ENCODE measurements at places on chromosomes 16 and 17. TPM values are rescaled to one million over a fixed set of nuclear protein-coding genes. Genes with fewer than 3 reads are reported as not detected.

- peak; percentile 67 for DNase-seq
Measured at GRCh38 chr17:74457146-74457819, 9.2 kb upstream of the CD300A start.

DNA sequence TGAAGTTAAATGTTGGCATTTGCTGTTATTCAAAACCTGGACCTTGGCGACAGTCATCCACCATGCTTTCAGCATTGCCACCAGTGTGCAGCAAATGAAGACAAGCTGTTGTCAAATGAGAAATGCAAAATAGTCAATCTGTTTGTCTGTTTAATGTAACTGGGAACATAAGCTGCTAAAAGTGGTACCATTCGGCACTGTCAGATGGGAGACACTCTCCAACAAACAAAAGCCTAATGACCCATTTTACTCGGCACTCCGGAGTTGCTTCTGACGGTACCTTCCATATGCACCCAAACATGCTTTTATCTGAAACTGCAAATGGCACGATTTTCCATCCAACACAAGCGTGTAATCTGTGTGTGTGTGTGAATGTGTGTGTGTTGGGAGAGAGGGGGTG, 297.8 kb downstream of the MAF start:
- no peak for DNase-seq

GRCh38 chr17:28720247-28720996, 637 bp downstream of the RPL23A start:
- no peak for DNase-seq

DNA sequence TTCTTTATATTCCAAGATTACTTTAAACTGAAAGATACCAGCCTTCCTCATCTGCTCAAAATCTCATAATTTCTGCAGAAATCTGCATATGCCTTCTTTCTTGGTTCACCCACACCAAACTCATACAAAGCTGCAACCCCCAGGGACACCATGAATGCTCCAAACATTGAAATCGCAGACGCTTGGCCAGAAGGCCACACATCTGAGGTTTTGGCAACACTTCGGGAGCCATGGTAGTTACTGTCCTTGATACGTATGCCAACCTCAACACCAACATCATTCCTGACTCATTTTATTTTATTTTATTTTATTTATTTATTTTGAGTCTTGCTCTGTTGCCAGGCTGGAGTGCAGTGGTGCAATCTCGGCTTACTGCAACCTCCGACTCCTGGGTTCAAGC, 11.8 kb downstream of the GSPT1 start:
- DNase-seq = no peak

- DNase-seq = no peak
Measured at GRCh38 chr16:4894276-4895150, 42.4 kb downstream of the PPL start.

DNA sequence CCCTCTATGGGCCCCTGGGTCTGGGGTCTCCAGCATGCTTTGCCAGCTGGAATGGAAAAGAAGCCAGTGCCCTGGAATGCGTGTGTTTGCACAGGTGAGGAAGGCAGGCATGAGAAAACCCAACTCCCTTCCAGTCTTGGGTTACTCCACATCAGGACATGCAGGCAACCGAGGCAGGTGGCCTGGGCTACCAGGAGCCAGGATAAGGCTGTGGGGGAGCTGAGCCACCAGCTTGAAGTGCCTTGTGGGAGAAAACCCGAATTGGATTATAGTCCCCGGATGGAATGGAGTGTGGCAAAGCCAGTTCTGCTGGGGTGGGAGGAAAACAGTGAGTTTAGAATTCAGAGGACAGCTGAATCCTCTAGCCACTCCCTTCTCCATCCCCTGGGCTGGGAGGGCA, 7.2 kb downstream of the SRCIN1 start:
- DNase-seq = peak; percentile 56

DNA sequence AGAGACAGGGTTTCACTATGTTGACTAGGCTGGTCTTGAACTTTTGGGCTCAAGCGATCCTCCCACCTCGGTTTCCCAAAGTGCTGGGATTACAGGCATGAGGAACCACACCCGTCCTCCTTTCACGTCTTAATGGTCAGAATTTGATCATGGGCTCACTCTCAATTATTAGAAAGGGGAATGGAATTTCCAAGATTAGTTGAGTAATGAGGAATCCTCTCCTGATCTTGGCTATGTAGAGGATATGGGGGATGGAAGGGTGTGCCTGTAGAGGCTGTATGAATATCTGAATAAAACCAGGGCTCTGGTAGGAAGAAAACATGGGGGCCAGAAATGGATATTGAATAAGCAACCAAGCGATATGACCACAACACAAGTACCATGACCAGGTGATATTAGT, 25.9 kb upstream of the SMURF2 start:
- peak; percentile 89 for DNase-seq

GRCh38 chr16:82584553-82585152, 42.1 kb upstream of the CDH13 start:
- no peak for DNase-seq

DNA sequence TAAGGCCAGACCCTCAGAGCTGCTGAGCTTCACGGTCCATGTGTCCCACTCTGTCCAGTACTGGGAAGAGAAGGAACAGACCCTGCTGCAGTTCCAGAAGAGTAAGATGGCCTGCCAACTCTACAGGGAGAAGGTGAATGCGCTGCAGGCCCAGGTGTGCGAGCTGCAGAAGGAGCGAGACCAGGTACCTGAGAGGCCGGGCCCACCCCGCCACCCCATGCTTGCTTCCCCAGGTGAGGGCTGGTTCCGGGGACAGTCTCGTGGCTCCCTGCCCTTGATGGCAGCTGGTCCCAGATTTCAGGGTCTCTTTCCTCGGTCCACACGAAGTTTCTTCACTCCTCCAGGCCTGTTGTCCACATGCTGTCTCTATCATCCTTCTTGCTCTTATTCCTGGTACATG, 20.9 kb downstream of the CARD14 start:
- no peak for DNase-seq

GRCh38 chr17:48137656-48138055, 30.1 kb downstream of the SNX11 start:
- DNase-seq = no peak

DNA sequence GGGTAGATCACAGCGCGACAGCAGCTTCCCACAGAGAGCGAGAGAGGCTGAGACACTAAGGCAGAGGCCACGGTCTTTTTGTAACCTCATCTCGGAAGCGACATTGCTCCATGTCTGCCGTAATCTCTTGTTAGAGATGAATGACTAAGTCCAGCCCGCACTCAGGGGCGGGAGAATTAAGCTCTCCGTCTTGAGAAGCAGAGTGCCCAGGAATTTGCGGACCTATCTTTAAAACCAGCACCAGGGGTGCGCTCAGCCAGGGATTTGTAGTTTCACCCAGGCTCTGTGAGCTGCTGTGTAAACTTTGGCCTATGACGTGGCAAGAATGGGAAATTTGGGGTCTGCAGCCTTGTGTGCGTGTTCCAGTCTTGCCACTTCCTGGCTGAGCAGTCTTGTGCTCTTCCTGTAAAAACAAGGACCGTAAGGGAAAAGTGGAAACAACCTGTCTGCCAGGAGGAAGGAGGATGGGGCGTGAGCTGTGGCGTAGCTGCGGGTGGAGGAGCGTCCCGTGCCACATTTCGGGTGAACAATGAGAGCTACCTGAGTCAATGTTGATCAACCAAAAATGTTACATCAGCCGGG, 16.0 kb upstream of the JPH3 start:
- DNase-seq = no peak

GRCh38 chr17:58265902-58266875, 14.5 kb downstream of the MPO start:
- no peak for DNase-seq

- DNase-seq = no peak
Measured at GRCh38 chr16:8854298-8854948, 14.4 kb downstream of the CARHSP1 start.

DNA sequence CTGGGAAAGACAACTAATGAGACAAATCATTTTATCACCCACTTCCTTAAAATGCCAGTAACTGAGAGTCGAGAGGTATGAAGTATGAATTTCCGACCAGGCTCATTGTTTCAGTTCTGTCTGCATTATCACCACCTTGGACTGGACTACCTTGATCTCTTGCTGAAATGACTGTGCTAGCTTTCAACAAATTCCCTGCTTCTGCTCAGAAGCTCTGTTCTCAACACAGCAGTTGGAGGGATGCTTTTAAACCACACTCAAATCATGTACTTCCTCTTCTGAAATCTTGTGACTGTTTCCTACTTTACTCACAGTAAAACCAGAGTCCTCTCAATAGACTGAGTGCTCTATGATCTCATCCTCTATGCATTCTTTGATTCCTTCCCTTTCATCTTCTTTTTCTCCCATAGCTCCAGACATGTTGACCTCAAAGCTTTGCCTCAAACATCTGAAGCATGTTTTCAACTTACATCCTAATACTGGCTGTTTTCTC, 195.8 kb downstream of the KCNJ2 start:
- peak; percentile 11 for DNase-seq

GRCh38 chr16:7638306-7638705, 305.7 kb downstream of the RBFOX1 start:
- no peak for DNase-seq

- peak; percentile 38 for DNase-seq
Measured at GRCh38 chr17:82519971-82520903, 705 bp downstream of the FOXK2 start.

- DNase-seq = no peak
Measured at GRCh38 chr16:84366208-84366607, 2.1 kb upstream of the ATP2C2 start.

- no peak for DNase-seq
Measured at GRCh38 chr16:28145796-28146195, 66.0 kb downstream of the XPO6 start.

GRCh38 chr17:81962499-81963441, 1.8 kb upstream of the NOTUM start:
- DNase-seq = no peak

- DNase-seq = no peak
Measured at GRCh38 chr16:69874271-69874670, 76.9 kb upstream of the CLEC18A start.

DNA sequence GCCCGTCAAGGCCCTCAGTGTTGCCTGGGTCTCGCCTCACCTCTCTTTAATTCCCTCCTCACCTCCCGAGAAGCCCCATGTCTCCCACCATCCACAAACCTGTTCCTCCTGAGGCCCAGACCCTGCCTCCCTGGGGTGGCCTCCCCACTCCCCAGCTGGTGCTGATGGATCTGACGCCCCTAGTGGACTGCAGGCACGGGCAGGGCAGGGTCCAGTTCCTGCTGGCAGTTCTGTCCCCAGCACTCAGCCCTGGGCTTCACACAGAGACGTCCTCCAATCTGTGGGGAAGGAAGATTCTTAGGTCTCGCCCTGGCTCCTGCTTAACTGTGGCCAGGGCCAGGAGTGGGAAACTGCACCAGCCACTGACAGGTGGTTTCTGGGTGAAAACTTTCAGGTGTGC, 108.8 kb downstream of the AMFR start:
- DNase-seq = no peak

DNA sequence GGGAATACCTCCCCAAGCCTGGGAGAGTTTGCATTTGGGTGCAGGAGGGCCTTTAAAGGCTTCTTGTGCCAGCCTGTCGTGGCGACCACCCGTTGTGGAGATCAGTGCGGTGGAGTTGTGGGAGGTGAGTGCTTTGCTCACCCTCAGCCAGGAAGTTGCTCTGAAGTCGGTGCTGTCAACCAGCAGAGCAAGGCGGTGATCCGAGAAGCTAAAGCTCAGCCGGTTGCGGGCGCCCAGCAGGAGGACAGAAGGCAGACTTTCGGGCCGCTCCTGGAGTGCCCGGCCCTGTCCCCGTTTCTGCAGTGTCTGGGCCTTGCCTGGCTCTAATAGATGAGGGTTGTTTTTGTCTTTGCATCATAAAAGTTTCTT, 1.4 kb downstream of the UBE2I start:
- peak; percentile 9 for DNase-seq

DNA sequence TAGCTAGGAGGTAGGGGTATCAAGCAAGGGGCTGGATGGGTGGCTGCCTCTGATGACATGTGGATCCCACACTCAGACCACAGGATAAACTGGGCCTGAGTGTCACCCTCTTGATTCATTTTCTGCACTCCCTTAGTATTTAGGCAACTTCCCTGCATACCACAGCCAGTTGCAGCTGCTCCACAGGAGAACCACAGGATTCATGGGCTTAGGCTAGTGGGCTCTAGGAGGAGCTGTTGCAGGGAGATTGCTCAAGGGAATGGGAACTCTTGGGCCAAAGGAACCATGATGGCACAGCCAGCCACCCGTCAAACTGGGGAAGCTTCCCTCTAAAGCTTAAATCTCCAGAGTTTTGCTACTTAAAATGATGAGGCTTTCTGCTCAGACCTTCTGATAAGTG, 269.7 kb upstream of the ASIC2 start:
- no peak for DNase-seq

DNA sequence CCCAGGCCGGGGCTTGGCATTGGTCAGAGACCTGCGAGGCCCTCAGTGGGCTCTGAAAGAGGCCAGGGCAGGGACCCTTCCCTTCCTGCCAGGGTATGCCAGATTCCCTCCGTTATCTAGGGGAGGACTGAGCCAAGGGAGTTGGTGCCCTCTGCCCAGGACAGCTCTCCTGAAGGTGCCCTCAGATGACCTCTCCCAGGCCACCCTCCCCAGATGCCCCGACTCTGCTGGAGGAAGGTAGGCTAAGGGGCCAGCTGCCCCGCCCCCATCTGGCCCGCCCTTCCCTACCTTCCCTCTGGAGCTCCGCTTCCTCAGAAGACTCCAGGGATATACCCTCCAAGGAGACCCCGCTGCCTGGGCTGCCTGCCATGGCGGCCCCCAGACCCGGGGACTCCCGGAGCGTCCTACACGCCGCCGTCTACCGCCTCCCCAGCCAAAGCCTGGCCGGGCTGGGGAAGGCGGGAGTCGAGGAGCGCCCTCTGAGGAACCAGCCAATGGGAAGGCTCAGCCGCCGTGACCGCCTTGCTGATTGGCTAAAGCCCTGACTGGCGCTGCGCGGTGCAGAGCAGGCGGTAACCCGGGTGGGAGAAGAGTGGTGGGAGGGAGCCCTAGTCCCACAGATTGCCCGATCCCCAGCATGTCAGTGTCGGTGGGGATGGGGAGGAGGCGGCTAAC, 7.0 kb downstream of the MPP2 start:
- peak; percentile 72 for DNase-seq

GRCh38 chr16:25052151-25052511, 37.0 kb upstream of the ARHGAP17 start:
- DNase-seq = no peak

- DNase-seq = no peak
Measured at GRCh38 chr16:46862555-46863447, 21.4 kb upstream of the GPT2 start.

The JPH3 gene
- not detected for total RNA-seq

The HBQ1 gene
- total RNA-seq = 0.63 TPM

The NLGN2 gene
- 20.3 TPM for total RNA-seq

The WNT3 gene
- total RNA-seq = 0.65 TPM

The CIITA gene
- total RNA-seq = 0.74 TPM

The TBC1D3K gene
- not detected for total RNA-seq

The NATD1 gene
- 3.1 TPM for total RNA-seq

The CDH8 gene
- total RNA-seq = not detected

The SHISA6 gene
- not detected for total RNA-seq

The VAT1 gene
- 461 TPM for total RNA-seq

The CWC25 gene
- total RNA-seq = 10.4 TPM

The EPX gene
- not detected for total RNA-seq

The TRAPPC2L gene
- 57.2 TPM for total RNA-seq

Data from fibroblast of the aortic adventitia (primary cell).